ENCODE measurements at places on chromosomes 7 and 10. TPM values are rescaled to one million over a fixed set of nuclear protein-coding genes. Genes with fewer than 3 reads are reported as not detected.

DNA sequence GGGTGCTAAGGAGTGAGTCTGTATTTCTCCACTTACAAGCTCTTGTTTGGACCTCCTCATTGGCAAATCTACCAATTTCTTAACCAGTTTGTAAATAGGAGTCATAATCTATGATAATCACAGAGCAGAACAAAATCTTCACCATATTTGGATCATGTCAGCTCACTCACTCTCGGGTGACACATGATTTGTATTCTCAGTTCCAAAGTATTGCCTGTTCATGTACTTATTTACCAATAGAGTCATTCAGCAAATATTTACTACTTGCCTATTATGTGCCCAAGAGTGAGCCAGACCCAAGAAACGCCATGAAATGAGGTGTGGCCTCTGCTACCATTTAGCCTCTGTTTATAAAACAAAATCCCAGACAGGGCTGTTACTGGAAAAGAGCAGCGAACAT is 114.8 kb downstream of the TSPAN12 start:
- no peak for DNase-seq
- H3K4me1 ChIP-seq = no peaks in the 10 kb centered on the region
- no peak overlapping the region for H3K27ac ChIP-seq
- H3K4me3 ChIP-seq = no peak overlapping the region
- no peaks in the 10 kb centered on the region for H3K27me3 ChIP-seq

- no peak overlapping the region for H3K4me3 ChIP-seq
- no peak overlapping the region for H3K27ac ChIP-seq
- DNase-seq = no peak
- H3K27me3 ChIP-seq = no peaks in the 10 kb centered on the region
- H3K36me3 ChIP-seq = no peaks in the 10 kb centered on the region
Measured at GRCh38 chr7:138825049-138825721, 27.2 kb upstream of the ATP6V0A4 start.

GRCh38 chr10:2279711-2280110 is 542.4 kb upstream of the ADARB2 start:
- H3K4me1 ChIP-seq = no peaks in the 10 kb centered on the region
- DNase-seq = no peak
- H3K36me3 ChIP-seq = no peaks in the 10 kb centered on the region

Gene PLXNA4
- 1.8 TPM for total RNA-seq

DNA sequence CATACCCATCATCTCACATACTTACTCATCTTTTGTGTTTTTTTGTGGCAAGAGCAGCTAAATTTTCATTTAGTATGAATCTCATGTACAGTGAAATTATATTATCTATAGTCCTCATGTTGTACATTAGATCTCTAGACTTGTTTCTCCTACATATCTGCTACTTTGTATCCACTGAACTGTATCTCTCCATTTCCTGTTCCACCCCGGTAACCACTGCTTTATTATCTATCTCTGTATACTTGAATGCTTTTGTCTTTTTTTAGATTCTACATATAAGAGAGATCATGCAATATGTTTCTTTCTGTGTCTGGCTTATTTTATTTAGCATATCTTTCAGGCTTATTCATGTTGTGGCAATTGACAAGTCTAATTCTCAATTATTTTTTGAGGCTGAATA is 125.1 kb downstream of the ANKRD7 start:
- no peaks in the 10 kb centered on the region for H3K27me3 ChIP-seq
- no peaks in the 10 kb centered on the region for H3K4me1 ChIP-seq
- H3K27ac ChIP-seq = no peak overlapping the region
- H3K36me3 ChIP-seq = no peaks in the 10 kb centered on the region

GRCh38 chr7:74625446-74625845 is 32.1 kb upstream of the GTF2I start:
- H3K4me1 ChIP-seq = peaks cover 6% of the 10 kb centered on the region
- no peaks in the 10 kb centered on the region for H3K27me3 ChIP-seq
- no peaks in the 10 kb centered on the region for H3K36me3 ChIP-seq
- no peak overlapping the region for H3K27ac ChIP-seq
- DNase-seq = no peak

DNA sequence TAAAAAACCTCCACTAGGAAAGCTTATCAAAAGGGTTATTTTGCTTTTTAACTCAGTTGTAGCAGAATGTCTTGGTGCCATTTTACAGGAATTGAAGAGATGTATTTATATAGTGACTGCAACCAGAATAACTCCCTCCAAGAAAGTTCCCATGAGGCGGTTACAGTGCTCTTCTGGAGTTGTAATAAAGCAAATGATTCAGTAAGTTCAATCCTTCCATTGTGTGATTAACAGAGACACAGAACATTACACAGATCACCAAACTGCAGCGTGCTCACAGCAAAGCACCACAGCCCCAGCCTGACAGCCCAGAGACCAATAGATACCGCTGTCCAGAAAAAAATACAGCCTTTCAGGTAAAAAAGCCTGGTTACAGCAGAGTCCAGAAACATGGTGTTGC is 21.9 kb upstream of the CABCOCO1 start:
- no peak overlapping the region for H3K4me3 ChIP-seq
- H3K27ac ChIP-seq = no peak overlapping the region
- DNase-seq = no peak
- H3K36me3 ChIP-seq = no peaks in the 10 kb centered on the region

Gene SLC25A40
- 26.6 TPM for total RNA-seq

Gene HMX3
- total RNA-seq = not detected

- H3K27me3 ChIP-seq = no peaks in the 10 kb centered on the region
- no peaks in the 10 kb centered on the region for H3K4me1 ChIP-seq
- no peak for DNase-seq
- H3K36me3 ChIP-seq = no peaks in the 10 kb centered on the region
Measured at GRCh38 chr10:15419279-15419874, 48.3 kb upstream of the FAM171A1 start.

- no peaks in the 10 kb centered on the region for H3K27me3 ChIP-seq
- H3K27ac ChIP-seq = peak overlapping the region; percentile 65
- H3K4me3 ChIP-seq = no peak overlapping the region
- H3K4me1 ChIP-seq = no peaks in the 10 kb centered on the region
- H3K36me3 ChIP-seq = peaks cover 33% of the 10 kb centered on the region
- no peak for DNase-seq
Measured at GRCh38 chr7:30778255-30779025, 7.2 kb downstream of the MINDY4 start.

- H3K4me1 ChIP-seq = peaks cover 4% of the 10 kb centered on the region
- DNase-seq = peak; percentile 49
- no peaks in the 10 kb centered on the region for H3K27me3 ChIP-seq
- peaks cover 31% of the 10 kb centered on the region for H3K36me3 ChIP-seq
Measured at GRCh38 chr10:114544045-114544659, 113.9 kb downstream of the ABLIM1 start.

GRCh38 chr10:1685699-1686490 is 51.4 kb downstream of the ADARB2 start:
- H3K27ac ChIP-seq = no peak overlapping the region
- DNase-seq = no peak
- H3K36me3 ChIP-seq = no peaks in the 10 kb centered on the region
- H3K4me3 ChIP-seq = no peak overlapping the region
- no peaks in the 10 kb centered on the region for H3K27me3 ChIP-seq

Gene LLCFC1
- not detected for total RNA-seq

Gene NT5C3A
- 52.3 TPM for total RNA-seq

Gene FAM13C
- total RNA-seq = 4.1 TPM

DNA sequence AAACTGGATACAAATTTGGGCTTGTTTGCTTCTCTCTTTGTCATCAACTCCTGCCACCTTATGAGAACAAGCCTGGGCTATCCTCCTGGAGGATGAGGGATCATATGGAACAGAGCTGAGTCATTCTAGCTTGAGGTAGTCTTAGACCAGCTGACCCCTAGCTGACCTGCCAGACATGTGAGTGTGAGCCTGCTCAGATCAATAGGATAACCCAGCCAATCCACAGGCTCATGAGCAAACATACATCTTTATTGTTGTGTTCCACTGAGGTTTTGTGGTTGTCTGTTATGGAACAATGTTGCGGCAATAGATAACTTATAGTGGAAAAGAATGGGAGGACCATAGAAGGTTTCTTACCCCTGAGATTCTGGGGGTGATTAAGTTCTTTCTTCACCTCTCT is 54.5 kb upstream of the FAM180A start:
- no peaks in the 10 kb centered on the region for H3K27me3 ChIP-seq
- no peaks in the 10 kb centered on the region for H3K4me1 ChIP-seq
- H3K27ac ChIP-seq = no peak overlapping the region
- no peak for DNase-seq
- H3K36me3 ChIP-seq = no peaks in the 10 kb centered on the region

Gene NET1
- 47.1 TPM for total RNA-seq

DNA sequence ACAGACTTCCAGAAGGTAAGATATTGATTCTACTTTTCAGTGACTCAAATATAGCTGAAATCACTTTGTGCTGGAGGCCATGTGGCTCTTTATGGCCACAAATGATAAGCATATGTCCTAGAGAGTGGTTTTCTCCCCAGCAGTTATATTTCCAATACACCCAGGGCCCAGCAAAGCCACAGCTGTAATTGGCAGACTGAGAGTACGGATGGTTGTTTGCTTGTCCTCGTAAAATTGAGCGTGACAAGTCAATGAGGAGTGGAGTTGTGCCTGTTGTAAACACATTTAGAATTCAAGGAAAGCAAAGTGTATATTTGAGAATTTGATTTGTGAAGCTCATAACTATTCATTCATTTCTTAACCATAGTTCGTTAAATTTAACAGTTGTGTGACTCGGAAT is 201.8 kb downstream of the LHFPL3 start:
- H3K4me1 ChIP-seq = no peaks in the 10 kb centered on the region
- H3K27me3 ChIP-seq = no peaks in the 10 kb centered on the region
- DNase-seq = no peak
- no peak overlapping the region for H3K27ac ChIP-seq
- H3K4me3 ChIP-seq = no peak overlapping the region

DNA sequence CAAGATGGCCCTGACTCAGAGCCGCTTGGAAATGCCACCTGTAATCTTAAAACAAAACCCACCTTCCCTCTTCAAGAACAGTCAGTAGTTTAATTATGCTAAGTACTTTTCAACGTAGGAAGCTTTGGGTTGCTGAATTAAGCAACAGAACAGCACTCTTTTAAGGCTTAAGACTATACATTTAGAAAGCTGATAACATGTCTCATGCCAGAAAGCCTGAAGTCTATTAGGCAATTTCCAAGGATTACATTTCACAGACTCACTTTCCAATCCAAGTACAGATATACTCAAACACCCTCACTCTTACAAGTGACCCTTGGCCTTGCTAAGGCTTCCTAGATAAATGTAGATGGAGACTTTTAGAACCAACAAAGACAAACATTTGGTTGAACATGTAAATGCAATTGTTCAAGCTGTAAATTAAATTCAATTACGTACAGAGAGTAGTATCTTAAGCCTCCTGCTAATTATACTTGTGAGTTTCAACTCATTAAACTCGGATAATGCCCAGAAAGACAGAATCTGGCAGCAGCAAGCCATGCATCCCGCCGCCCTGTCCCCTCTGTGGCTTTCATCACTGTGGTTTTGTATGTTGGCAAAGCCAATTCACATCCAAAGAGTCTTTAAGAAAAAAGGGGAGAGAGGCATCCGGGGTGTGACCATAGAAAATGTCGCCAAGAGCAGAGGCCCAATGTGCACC is 283.1 kb upstream of the NRP1 start:
- DNase-seq = no peak
- H3K36me3 ChIP-seq = no peaks in the 10 kb centered on the region
- H3K27me3 ChIP-seq = no peaks in the 10 kb centered on the region
- H3K27ac ChIP-seq = no peak overlapping the region
- H3K4me3 ChIP-seq = no peak overlapping the region

DNA sequence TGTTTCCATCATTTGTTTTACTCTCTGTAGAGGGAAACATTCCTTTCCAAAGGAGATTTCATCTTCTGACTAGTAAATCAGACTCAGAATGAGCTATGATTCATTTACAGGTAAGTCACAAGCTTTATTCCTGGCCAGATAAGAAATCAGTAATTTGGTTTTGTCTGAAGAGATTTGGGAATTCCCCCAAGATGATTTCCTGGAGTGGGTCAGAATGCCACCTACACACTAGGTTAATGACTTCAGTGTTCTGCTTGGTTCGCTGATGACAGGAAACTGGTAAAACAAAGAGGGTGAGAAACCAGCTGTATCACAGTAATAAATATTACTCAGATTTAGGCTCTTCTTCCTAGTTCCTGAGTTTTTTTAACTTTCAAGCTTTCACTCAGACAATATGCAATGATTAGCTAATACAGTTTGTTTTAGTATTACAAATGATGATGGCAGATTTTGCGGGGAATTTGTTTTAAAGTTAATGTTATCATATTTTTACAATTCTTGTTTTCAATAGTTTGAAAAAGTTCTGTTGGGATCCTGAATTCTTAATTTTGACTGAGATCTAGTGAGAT is 8.3 kb upstream of the ASZ1 start:
- no peaks in the 10 kb centered on the region for H3K4me1 ChIP-seq
- H3K36me3 ChIP-seq = no peaks in the 10 kb centered on the region
- no peaks in the 10 kb centered on the region for H3K27me3 ChIP-seq
- no peak for DNase-seq
- no peak overlapping the region for H3K27ac ChIP-seq
- no peak overlapping the region for H3K4me3 ChIP-seq

GRCh38 chr10:53909791-53910190 is 891.2 kb downstream of the PCDH15 start:
- H3K4me3 ChIP-seq = no peak overlapping the region
- no peak overlapping the region for H3K27ac ChIP-seq

DNA sequence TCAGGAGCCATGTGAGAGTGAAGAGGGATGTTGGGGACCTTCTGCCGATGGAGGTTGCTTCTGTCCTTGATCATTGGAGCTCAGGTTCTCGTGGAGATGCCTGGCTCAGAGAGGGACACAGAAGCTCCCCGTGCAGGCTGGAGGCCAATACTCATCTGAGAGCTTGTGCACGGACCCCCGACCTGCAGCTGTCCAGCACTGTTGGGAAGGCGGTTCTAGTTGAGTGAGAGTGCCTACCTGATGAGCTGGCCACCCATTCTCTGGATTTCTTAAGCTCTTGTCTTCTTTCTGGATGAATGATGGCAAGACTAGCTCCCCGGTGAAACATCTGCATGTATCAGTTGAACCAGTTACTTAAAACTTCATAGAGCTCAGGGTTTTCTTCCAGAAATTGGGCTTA is 247.6 kb upstream of the MKI67 start:
- no peaks in the 10 kb centered on the region for H3K4me1 ChIP-seq
- H3K27me3 ChIP-seq = no peaks in the 10 kb centered on the region
- H3K36me3 ChIP-seq = no peaks in the 10 kb centered on the region
- H3K4me3 ChIP-seq = no peak overlapping the region
- H3K27ac ChIP-seq = no peak overlapping the region
- DNase-seq = no peak

Gene ST8SIA6
- total RNA-seq = 7.0 TPM

Gene UTF1
- total RNA-seq = not detected

DNA sequence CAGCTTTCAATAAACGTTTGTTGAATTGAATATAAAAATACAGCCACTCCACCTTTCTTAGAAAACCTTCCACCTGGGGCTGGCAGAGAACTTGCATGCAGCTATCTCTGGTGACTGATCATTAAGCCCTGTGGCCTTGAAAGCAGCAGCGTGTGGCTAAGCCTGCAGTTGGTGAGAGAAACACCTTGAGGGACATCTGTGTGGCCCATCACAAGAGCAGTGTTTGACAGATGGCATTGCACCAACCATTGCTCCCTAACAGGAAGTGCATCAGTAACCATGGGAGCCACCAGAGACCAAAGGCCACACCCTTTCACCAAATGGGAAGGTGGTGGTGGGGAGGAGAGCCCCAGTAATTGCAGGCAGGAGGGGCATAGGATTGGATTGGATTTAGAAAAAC is 22.4 kb downstream of the RHOBTB1 start:
- H3K27ac ChIP-seq = no peak overlapping the region
- DNase-seq = no peak
- H3K27me3 ChIP-seq = no peaks in the 10 kb centered on the region
- peaks cover 7% of the 10 kb centered on the region for H3K4me1 ChIP-seq
- H3K4me3 ChIP-seq = no peak overlapping the region
- no peaks in the 10 kb centered on the region for H3K36me3 ChIP-seq

Gene OR2A5
- total RNA-seq = not detected
